ENCODE measurements at places on chromosomes 1 and 21. TPM values are rescaled to one million over a fixed set of nuclear protein-coding genes. Genes with fewer than 3 reads are reported as not detected.

- H3K27ac ChIP-seq, result no peak overlapping the region
- H3K4me3 ChIP-seq, result no peak overlapping the region
- H3K36me3 ChIP-seq, result no peaks in the 10 kb centered on the region
- no peak for DNase-seq
- no peaks in the 10 kb centered on the region for H3K4me1 ChIP-seq
Observed at GRCh38 chr1:226428348-226428747, 20.5 kb upstream of the PARP1 start.

Gene NECTIN4
- total RNA-seq, result 28.5 TPM

DNA sequence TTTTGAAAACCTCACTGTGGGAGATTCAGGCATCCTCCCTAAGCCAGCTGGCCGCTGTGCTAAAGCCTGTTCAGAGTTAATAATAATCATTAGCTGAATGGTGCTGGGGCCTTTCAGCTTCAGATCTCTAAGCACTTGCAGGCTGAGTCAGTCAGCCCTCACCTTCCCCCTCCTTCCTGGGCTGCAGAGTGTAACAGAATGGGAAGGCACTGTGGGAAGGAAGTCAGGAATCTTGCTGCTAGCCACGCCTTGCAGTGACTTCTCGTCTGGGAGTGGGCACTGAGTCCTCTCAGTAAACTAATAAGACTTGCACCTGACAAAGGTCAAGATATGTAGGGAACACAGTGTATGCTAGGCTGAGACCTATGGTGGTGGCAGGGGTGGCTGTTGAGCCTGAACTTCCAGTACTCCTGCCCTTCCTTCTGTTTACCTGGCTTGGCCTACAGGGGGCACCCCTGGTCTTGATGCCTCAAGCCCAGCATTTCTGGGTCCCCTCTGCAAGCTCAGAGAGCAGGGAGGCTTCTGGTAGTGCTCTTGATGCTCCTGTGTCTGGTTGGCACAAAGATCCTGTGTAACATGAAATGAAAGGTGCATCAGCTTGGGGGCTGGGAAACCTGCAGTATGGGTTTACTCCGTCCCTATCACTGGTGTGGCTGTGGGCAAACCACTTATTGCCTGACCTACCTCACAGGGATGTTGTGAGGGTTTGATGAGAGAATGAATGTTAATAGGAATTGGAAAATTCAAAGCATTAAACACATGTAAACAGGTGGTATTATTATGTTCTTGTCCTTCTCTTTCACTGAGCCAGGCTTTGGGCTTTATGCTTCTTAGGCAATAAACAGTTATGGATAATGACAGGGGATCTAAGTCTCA is 6.0 kb downstream of the CYB561D1 start:
- H3K4me1 ChIP-seq, result no peaks in the 10 kb centered on the region
- no peak overlapping the region for H3K4me3 ChIP-seq
- no peak for DNase-seq
- H3K27ac ChIP-seq, result no peak overlapping the region
- H3K27me3 ChIP-seq, result no peaks in the 10 kb centered on the region

GRCh38 chr1:246695136-246695535 is 29.1 kb upstream of the SCCPDH start:
- H3K4me3 ChIP-seq, result no peak overlapping the region
- H3K27ac ChIP-seq, result no peak overlapping the region
- H3K27me3 ChIP-seq, result no peaks in the 10 kb centered on the region
- H3K36me3 ChIP-seq, result no peaks in the 10 kb centered on the region

DNA sequence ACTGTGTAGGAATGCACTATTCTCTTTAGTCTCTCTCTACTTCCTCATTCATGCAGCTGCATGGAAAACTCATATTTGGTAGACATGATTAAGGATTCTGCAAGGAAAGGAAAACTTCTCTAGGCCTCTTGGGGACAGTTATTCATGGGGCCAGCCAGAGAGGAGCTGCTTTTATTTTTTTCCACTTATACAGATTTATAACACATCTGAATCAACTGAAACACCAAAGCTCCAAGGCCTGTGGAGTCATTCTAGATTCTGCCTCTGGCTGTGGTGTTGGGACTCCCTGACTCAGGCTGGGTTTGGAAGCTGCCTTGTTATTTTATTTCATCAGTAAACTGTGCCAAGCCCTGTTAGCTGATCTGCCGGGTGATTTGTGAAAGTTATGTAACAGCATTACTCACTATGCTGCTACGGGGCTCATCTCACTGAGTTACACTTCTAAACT is 83.9 kb upstream of the EDEM3 start:
- no peak overlapping the region for H3K4me3 ChIP-seq
- no peaks in the 10 kb centered on the region for H3K36me3 ChIP-seq
- DNase-seq, result peak; percentile 68
- H3K27me3 ChIP-seq, result no peaks in the 10 kb centered on the region

DNA sequence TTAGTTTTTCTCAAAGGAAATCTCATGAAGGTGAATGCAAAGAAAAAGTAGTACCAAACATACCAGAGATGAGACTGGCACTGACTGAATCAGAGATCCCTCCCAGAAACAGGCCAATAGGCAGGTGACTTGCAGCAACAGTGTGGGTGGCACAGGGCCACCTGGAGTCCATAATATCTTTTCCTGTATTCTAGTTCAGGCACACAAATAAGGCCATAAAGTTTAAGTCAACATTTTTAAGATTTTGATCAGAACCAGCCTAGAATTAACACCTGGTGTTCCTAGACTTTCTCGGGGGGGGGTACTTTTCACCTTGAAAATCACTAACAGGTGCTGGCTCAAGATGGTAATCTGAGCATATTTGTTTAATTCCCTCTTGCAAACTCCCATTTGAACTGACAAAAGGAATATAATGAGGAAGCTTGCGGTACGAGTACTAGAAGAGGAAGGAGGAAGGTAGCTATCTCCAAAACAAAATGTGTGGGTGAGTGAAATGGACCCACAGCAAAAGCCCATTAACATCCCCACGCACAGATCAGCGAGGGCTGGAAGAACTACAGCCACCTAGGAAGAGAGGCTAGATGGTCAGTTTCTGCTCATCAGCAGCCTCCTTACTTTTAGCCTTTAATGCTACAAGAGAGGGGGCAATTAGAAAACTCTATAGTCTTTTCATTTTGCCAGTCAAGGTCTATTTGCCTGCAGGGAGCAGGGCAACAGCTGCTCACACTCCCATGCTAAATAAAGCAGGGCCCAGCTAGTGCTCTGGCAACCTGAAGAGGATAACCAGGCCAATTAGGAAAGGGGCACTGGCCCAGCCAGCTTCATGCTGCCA is 18.9 kb downstream of the SDE2 start:
- no peak overlapping the region for H3K4me3 ChIP-seq
- H3K27me3 ChIP-seq, result no peaks in the 10 kb centered on the region
- DNase-seq, result no peak
- H3K27ac ChIP-seq, result no peak overlapping the region
- no peaks in the 10 kb centered on the region for H3K4me1 ChIP-seq
- H3K36me3 ChIP-seq, result no peaks in the 10 kb centered on the region

GRCh38 chr1:220879509-220880361 is 492 bp downstream of the HLX start:
- peak overlapping the region; percentile 89 for H3K27ac ChIP-seq
- peak overlapping the region; percentile 87 for H3K4me3 ChIP-seq
- H3K4me1 ChIP-seq, result no peaks in the 10 kb centered on the region
- H3K36me3 ChIP-seq, result no peaks in the 10 kb centered on the region

Data from breast epithelium (tissue), 4 donors.